Hematopoietic multipotent progenitor cell (in vitro differentiated cells): ENCODE measurements at places on chromosomes 6 and 20. TPM values are rescaled to one million over a fixed set of nuclear protein-coding genes. Genes with fewer than 3 reads are reported as not detected.

Gene HLA-F
- 161 TPM for total RNA-seq

Gene TRPC4AP
- 43.1 TPM for total RNA-seq

GRCh38 chr6:14665827-14666724 is 548.5 kb downstream of the CD83 start:
- DNase-seq: peak; percentile 8

DNA sequence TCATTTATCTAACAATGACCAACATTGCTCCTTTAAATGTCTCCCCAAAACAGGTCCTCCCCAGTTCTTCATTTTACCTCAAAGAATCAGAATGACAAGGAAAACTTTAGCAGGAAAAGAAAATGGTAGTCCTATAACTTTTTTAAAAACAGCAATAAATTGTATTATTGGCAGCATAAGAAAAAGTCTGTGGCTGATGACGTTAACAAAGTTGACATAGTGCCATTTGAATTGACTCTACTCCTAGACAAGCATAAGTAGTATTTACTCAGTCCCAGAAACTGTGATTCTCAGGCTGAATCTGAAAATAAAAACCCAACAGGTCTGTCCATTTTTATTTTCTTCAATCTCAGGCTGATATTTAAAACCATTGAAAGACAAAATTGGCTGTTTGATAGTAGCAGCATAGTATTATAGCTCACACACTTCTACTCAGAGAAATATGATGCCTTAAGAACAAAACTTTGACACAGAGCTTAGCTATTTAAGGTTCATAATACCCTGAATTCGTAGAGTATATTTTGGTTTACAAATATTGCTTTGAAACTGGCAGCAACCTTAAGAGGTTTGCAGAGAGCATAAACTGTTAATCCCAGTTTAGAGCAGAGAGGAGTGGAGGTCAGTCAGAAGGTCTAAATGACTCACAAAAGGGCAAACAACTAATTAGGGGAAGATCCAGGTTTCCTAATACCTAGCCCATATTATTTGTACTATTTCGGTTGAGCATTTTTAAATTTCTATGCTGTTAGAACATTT is 35.0 kb upstream of the TENT5A start:
- no peak for DNase-seq

DNA sequence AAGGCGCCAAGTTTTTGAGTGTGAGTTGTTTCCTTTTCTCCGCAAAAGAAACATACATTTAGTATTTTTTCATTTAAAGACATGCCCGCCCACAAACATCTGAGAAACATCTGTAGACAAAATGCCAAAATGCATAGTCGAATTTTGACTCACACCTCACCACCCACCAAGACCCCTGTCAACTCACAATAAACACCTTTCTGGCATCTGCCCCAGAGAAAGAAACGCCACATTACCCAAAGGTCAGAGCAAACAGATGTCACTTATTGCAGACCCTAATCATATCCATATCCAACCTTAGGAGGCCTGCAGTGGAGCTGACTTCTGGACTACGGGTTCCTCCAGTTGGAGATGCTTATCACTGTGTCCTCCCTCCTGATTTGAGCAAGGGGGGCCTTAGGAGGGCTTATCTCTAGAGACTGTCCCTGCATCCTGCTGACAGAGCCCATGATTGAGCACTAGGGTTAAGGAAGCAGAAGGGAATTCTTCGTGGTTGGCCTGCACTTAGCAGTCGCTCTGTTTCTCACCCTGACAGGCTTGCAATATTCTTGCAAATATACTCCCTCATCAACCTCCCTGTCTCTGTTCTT is 90.5 kb upstream of the TBX18 start:
- DNase-seq: no peak

GRCh38 chr20:21352703-21353102 is 44.6 kb downstream of the NKX2-4 start:
- no peak for DNase-seq

GRCh38 chr6:90425161-90425641 is 128.6 kb upstream of the BACH2 start:
- DNase-seq: no peak

GRCh38 chr20:61931476-61932198 is 134.0 kb downstream of the TAF4 start:
- DNase-seq: no peak

DNA sequence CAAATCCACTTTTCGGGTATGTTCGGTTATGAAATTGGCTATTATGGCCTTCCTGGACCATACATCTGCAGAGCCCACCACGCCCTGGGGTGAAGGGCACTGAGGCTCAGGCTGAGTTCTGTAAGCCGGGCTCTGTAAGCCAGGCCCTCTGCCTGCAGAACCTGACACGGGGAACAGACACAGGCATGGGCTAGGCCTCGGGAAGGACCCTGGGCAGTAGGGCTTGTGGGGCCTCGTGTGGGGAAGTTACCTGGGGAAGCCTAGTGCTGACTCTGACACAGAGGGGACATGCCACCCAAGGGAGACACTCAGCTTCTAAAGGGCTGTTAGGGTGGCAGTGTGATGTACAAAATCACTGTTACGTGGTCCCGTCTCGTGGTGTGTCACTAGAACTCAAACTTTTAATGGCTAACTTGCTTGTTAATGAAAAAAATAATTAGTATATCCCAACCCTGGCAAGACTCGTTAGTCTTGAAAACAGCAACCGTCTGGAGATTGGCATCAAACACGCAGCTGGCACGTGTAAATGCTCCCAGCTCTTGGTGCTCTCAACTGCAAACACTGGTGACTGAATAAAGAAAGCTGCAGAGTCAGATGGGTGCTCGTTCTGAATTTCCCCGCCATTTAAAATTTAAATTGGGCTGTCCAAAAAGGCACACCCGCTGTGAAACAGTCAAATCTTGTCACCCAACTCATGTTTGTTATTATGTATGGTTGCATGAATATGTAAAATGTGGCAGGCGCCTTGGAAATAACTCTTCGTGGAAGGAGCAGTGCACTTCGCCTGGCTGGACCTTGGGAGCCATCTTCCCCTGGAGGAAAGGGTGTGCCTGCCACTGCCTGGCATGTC is 23.6 kb upstream of the TCFL5 start:
- DNase-seq: no peak

- no peak for DNase-seq
Observed at GRCh38 chr6:108746836-108747575, 101.2 kb upstream of the ARMC2 start.
